ENCODE measurements at places on chromosomes 5 and 9.

DNA sequence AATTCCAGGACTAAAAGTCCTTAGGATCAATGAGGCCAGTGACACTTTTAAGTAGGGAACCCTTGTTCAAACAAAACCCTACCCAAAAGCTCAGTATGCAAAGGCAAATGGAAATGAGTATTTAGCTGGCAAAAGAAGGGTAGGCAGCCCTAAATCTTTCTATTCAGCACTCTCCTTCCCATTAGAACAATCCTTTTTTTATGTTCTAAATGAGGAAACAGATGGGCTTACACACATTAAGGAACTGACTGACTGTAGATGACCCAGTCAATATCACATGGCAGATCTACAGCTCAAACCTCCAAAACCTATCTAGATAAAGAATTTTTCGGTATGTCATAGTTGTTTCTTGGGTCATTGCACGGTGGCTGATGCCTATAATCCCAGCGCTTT is 7.2 kb downstream of the CSNK1A1 start:
- DNase-seq = no peak

- no peak for DNase-seq
These were observed 9.2 kb upstream of the PHYKPL start for GRCh38 chr5:178241688-178242231.

DNA sequence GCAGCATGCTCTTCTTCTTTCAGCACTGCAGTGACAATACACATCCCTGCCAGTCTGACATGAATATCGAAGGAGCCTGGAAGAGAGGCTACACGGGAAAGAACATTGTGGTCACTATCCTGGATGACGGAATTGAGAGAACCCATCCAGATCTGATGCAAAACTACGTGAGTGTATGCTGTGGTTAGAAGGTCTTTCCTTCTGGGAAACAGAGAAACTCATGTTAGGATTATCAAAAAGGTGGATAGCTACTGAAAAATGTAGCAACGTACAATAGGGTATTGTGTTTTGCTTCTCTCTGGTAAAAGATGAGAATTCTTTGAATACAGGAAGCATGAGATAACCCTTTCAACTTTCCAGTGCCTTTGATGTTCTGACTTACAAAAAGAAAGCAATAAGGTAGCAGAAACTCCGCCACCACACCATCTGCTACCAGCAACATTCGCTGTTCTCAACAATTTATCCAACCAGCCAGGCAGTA is 133.3 kb downstream of the PCSK5 start:
- DNase-seq = peak; percentile 6

DNA sequence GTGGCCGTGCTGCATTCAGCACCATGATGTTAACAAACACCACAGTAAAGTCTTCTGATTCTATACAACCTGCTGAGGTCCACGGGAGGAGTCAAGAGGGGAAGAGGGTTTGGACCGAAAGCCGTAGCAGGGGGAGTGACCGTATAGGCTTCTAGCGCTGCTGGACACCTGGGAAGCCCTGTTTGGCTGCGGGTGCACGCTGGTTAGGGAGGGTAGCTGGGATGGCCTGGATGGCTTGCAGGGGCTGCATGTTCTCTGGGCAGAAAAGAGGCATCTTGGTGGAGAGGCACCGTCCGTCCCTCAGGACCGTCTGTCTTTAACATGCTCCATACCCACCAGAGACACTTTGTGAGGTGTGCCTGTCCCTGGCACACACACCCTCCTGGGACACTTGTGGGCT is 251.0 kb upstream of the IRX1 start:
- DNase-seq = no peak

DNA sequence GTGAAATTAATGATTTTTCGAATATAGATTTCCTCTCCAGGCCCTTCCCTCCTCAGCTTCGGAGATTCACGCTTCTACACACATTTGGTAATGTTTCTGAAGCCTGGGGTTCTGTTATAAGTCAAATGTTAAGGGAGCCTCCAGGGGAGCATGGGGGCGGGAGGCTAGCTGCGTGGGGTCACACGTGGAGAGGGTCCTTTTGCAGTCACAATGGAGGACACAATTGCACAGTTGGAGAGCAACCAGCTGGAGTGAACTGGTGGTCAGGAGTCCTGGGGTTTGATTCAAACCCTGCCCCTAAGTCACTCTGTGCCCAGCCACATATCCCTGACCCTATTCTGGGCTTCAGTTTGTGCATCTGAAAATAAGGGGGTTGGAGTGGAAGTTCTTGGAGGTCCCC is 481.4 kb downstream of the CDK5RAP2 start:
- no peak for DNase-seq

- no peak for DNase-seq
These were observed 168.1 kb upstream of the RASEF start for GRCh38 chr9:83231039-83231438.

GRCh38 chr9:112571624-112572355 is 85.2 kb downstream of the KIAA1958 start:
- DNase-seq = no peak

- DNase-seq = no peak
These were observed 23.4 kb downstream of the DMRTA1 start for GRCh38 chr9:22469928-22470544.

GRCh38 chr9:30846651-30847050 is 1537.8 kb upstream of the ACO1 start:
- no peak for DNase-seq

DNA sequence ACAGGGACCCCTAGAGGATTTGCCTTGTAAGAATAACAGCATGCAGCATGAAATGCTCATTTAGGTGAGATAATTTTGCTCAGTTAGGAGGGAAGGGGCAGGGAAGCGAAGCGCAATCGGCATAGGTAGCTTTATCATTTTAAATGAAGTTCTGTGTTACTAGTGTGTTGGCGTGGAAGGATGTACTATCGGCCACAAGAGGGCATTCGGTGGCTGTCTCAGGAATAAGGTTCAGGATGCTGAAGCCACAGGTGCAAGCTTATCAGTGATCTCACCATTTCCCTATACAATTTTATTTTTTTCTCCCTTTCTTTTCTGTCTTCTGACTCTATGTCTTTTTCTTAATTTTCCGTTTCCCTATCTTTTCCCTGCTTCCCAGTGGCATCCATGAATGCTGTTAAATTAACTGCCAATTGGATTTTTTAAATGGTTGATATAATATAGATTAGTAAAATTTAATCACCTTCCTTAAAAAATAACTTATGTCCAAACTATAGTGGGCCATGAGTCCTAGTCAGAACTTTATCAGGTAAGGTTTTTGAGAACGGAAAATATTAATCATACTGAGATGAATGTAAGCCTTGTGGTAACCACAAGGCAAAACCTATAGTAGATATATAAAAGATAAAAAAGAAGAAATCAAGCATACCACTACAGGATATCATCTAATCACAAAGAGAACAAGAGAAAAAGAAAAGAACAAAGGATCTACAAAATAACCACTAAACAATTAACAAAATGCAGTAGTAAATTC is 1.2 kb upstream of the INSL6 start:
- peak; percentile 48 for DNase-seq

DNA sequence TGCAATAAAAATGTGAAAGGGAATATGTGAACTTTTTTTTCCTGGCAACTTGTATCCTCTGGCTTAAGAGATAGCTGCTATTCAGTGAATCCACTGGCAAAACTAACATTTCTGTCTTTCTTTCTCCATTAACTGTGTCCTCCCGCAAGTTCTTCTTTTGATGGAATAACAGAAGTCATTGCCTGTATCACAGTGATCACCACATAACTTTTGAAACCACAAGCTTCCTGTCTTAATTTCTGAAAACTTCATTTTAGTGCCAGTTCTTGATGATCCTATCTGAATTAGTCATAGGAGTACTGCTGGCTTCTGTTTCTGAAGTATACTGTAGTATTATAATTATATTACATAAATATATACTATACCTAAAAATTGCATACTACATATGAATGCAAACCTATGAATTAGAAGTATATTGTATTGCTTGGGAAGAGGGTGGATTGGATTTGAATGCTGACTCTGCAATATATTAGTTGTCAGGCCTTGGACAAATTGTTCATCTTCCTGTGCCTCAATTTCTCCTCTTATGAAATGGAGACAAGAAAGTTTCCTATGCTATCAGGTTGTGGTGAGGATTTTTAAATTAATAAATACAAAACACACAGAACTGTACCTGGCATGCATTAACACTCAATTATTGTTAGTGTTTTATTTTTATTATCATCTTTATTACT is 441.6 kb downstream of the CETN3 start:
- no peak for DNase-seq

DNA sequence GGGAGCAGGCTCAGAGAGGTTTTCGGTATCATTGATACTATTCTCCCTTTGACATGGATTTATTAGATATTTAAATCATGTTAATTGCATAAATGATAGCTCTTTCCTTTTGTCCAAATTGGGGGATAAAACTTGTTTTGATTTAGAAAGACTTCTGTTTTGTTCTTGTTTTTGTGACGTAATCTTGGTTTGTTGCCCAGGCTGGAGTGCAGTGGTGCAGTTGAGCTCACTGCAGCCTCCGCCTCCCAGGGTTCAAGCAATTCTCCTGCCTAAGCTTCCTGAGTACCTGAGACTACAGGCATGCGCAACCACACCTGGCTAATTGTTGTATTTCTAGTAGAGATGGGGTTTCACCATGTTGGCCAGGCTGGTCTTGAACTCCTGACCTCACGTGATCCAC is 7.1 kb downstream of the MAT2B start:
- DNase-seq = no peak
